ENCODE measurements at places on chromosomes 2 and 18.

GRCh38 chr18:40055262-40055661 lies 1899.8 kb upstream of the PIK3C3 start:
- no peak for DNase-seq

- DNase-seq: no peak
These were observed 297.2 kb upstream of the SLC14A2 start for GRCh38 chr18:45317948-45318640.

DNA sequence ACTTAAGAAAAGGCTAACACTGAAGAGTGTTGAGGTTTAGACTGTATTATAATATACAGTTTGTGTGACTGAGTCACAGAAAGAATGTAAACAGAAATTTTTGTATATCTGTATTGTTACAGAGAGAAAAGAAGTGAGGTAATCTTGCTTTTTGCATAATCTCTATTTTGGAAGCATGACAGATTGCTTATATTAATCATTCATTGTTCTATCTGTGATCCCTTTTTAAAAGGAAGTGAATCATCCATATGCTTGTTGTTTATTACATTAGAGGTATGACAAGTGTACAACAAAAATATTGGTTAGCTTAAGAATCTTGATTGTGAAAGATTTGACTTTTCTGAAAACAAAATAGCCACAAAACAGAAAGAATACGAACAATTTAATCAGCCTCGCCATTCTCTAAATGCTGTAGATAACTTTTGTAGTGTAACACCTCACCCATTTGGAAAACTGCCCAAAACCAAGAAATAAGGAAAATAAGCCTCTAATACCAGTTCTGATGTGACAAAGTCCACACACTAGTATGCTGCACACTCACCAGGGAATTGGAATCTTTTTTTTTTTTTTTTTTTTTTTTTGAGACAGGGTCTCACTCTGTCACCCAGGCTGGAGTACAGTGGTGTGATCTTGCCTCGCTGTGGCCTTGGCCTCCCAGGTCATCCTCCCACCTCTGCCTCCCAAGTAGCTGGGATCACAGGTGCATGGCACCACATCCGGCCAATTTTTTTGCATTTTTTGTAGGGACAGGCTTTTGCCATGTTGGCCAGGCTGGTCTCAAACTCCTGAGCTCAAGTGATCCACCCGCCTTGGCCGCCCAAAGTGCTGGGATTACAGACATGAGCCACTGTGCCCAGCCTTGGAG lies 91.5 kb upstream of the LPIN2 start:
- DNase-seq: no peak

- no peak for DNase-seq
These were observed 98.4 kb downstream of the GPR39 start for GRCh38 chr2:132515010-132515409.

DNA sequence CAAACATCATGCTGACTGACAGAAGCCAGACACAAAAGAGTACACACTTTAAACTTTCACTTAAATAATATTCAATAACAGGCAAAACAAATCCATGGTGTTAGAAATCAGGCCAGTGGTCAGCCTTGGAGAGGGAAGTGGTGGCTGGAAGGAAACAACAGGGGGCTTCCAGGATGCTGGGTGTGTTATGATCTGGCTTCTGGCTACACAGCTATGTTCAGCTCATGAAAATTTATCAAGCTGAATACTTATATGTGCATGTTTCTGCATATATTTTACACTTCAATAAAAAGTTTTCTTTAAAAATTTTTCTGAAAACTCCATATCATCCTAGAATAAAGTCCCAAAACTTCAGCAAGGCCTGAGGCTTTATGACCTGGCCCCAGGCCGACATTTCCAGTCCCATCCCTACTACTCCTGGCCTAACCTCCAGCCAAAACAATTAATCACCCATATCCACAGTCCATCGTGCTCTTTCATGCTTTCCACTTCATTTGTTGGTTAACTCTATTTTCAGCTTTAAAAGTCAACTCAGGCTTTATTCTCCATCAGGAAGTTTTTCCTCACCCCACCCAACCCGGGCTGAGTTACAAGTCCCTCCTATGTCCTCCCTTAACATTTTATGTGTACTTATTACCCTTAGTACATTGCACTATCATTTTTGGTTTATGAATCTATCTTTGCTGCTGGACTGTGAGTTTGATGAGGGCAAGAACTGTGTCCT lies 27.9 kb upstream of the SPTBN1 start:
- DNase-seq: no peak

DNA sequence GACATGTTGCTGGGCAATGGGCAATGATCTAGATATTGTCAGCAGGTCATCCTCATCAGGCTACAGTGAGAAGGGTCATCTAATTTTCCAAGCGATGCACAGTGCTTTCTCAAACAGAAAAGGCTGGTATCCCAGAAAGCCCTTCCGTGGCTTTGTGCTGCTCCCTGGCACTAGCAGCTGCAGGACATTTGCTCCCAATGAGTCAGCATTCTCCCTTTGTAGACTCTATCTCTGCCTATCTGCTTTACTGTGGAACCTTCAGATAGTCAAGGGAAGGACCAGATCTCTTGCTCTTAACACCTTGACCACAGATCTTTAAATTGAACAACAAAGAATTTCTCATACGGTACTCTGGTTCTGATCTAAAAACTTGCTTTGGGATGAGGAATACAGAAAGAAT lies 101.4 kb downstream of the CDH2 start:
- no peak for DNase-seq

DNA sequence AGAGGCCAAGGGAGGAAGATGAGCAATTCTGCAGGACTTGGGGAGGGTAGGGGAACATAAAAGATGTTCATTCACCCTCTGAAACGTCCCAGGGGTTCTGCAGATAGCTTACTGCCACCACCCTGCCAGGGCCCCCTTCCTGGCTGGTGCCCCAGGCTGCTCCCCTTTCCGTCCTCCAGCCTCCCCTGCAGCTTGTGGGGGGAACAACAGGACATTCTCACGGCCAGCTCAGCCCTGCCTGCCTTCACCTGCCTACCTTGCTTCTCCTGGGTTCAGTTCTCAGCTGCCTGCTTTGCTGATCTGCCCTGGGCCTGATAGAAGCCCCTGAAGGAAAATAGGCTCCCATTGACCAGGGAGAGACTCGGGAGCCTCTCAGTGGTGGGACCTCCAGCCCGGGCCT lies 251.1 kb downstream of the CELF4 start:
- DNase-seq: no peak

DNA sequence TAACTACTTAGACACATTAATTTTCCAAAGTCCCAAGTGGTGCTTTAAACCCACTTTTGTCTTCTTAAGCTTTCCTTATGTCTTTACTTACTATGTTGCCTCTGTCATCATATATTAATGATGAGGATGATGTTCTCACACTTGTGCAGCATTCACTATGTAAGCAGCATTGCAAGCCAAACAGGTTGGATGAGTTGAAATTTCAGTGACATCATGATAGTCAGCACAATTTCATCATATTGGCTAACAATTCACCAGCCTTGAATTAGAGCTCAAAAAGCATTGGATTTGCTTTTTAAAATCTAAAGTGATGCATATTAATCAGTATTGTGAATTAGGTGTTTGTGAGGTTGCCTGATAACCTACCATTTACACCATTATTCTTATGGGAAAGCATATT lies 7.7 kb downstream of the APLF start:
- no peak for DNase-seq

DNA sequence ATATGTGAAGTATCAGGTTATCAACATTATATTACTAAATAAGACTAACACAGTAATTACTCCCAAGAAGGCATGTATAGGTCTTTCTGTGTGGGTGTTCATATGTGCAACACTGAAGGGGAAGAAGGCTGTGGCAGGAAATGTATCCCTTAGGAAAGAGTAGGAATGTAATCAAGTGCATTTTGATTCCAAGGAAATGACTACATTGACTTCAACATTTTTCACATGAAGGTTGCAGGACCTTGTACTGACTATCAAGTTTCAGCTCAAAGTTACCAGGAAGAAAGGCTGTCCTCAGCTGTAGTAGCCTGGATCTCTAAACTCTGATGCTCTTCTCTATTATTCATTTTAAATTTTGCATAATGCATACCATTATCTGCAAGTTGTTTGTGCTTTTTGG lies 680.8 kb downstream of the NYAP2 start:
- DNase-seq: no peak

GRCh38 chr2:11314487-11314886 lies 29.9 kb downstream of the ROCK2 start:
- no peak for DNase-seq

- DNase-seq: no peak
These were observed 9.7 kb downstream of the SMAD7 start for GRCh38 chr18:48940854-48941611.

GRCh38 chr2:138059487-138060300 lies 95.4 kb downstream of the HNMT start:
- no peak for DNase-seq

- no peak for DNase-seq
These were observed 58.8 kb upstream of the DYNAP start for GRCh38 chr18:54532222-54532621.

- no peak for DNase-seq
These were observed 72.0 kb downstream of the CTAGE1 start for GRCh38 chr18:22345718-22346117.

GRCh38 chr18:12606592-12607315 lies 51.2 kb downstream of the SPIRE1 start:
- no peak for DNase-seq

DNA sequence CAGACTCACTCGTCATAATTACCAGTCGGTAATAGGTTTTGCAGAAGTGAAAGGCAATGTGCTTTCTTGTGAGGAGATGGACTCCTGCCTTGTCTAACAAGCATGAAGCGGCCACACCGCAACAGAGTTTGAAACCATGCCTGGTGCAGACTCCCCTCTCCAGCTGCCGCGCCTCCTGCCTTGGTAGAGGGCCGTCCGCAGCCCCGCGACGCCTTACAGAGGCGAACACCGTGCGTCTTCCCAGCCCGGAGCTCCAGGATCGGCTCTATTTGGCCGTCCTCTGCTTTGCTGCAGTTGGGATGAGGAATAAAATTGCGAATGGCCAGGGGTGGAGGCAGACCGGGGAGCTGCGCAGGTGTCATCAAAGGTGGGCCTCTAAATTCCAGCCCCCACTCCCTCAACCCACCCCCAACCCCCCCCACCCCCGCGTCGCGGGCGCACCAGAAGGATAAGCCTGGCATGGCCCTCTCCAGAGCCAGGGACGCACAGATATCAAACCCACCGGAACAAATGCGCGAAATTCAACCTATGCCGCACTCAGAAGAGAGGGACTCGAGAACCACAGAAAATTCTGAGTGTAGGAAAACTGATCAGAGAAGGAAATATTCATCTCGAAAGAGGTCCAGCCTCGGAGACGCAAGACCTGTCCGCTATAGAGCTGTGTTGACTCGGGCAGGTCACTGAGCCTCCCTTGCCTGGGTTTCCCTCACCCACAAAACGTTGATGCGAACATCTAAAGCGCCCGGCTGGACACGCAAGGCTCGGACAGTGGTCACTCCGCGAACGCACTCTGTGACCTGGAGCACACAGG lies 1.1 kb downstream of the TRABD2A start:
- no peak for DNase-seq

DNA sequence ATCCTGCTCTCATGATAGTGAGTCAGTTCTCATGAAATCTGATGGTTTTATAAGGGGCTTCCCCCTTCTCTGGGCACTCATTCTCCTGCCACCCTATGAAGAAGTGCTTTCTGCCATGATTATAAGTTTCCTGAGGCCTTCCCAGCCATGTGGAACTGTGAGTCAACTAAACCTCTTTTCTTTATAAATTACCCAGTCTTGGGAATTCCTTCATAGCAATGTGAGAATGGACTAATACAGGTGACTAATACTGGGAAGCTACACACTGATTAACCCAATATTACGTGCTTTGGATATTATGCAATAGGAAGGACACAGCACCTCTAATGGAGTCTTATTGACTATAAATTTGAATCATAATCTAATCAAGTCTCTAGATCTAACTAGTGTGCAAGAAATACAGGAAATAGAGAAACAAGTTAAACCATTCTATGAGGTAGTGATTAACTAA lies 107.2 kb upstream of the ETAA1 start:
- no peak for DNase-seq

All from hypothalamus (tissue), 51 donors.